ENCODE measurements at places on chromosomes 7 and 10.

- no peak for DNase-seq
These were observed at the start of gene GIMAP7 for GRCh38 chr7:150514748-150515222. TSS of gene GIMAP7 (plus strand) at chr7:150514872. CDS start at chr7:150519975, 5,103 bp downstream.

DNA sequence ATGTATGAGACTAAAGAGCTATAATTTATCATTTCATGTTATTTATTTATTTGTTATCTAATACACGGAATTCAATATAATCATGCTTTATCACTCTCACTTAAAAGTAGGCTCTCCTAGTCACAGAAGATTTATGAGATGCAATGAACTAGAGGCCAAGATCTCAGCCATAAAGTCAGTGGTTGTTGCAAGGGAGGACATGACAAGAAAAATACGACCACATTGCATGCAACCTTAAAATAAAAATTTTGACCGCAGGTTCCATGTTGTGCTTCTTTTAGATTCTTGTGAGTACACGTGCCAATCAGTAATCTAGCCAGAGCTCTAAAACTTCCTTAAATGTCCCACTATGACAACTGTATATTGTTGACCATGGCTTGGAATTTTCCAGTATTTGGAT is 75.9 kb upstream of the SP8 start:
- DNase-seq = no peak

GRCh38 chr7:19587291-19587690 is 121.5 kb downstream of the POLR1F start:
- no peak for DNase-seq

DNA sequence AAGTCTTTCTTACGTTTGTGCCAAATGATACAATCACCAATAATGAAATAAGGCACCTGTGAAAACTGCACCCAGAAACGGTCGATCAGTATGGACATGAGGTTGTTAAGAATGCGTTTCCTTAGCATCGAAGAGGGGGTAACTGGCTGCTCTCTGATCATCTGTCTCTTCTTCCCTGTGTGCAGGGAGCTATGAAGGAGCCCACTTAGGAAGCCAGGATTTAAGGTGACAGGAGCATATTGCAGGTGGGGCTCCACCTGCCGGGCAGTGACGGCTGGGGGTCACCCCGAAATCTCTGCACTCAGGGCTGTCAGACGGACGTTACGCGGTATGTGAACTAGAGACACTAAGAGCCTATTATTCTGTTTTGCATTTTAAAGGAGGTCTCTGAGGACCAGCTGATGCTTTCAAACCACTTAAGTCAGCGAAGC is 64.5 kb downstream of the CARD11 start:
- no peak for DNase-seq

GRCh38 chr10:42942279-42942950 is 134.5 kb upstream of the RET start:
- no peak for DNase-seq

GRCh38 chr7:55052741-55053427 is 34.1 kb downstream of the EGFR start:
- no peak for DNase-seq

DNA sequence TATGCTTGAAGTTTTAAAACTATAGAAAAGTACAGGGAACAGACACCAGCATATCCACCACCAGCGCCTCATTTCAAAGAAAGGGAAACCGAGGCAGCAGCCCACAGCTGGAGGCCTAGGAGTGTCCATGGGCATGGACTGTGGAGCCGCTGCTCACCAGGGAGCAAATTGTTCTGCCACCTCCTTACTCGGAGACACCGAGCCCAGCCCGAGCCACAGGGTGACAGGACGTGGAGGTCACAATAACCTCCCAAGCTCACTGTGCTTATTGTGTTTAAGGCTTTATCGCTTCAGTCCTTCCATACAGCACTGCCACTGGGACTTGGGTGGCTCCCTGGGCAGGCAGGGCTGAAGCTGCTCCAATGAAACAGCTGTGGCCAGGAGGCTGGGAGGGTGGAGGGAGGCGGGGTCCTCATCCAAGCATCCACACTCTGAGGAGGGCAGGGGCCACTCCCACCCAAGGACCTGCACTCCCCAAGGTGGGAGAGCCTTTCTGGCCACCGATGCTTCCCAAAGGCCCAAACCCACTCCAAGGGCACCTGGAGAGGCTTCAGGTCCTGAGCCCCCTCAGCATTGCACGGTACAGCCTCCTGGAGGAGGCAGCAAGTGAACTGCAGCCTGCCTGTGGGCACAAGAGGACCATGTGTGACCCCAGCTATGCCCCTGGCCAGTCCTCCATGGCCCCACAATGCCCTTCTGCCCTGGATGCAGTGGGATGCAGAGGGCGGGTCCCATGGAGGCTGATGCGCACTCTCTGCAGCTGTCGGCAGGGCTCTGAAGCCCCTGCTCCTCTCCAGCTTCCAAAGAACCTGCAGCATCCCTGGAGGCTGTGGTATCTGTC is 38.7 kb upstream of the RET start:
- no peak for DNase-seq

GRCh38 chr7:111092406-111093236 is 1.7 kb downstream of the LRRN3 start:
- no peak for DNase-seq

- DNase-seq = no peak
These were observed 103.7 kb downstream of the HIP1 start for GRCh38 chr7:75635036-75635435.

GRCh38 chr7:18573410-18574234 is 78.1 kb downstream of the HDAC9 start:
- DNase-seq = no peak

GRCh38 chr7:77565917-77566316 is 28.8 kb downstream of the PTPN12 start:
- DNase-seq = peak; percentile 60

- DNase-seq = no peak
These were observed 191.0 kb downstream of the EVX1 start for GRCh38 chr7:27433581-27433980.

DNA sequence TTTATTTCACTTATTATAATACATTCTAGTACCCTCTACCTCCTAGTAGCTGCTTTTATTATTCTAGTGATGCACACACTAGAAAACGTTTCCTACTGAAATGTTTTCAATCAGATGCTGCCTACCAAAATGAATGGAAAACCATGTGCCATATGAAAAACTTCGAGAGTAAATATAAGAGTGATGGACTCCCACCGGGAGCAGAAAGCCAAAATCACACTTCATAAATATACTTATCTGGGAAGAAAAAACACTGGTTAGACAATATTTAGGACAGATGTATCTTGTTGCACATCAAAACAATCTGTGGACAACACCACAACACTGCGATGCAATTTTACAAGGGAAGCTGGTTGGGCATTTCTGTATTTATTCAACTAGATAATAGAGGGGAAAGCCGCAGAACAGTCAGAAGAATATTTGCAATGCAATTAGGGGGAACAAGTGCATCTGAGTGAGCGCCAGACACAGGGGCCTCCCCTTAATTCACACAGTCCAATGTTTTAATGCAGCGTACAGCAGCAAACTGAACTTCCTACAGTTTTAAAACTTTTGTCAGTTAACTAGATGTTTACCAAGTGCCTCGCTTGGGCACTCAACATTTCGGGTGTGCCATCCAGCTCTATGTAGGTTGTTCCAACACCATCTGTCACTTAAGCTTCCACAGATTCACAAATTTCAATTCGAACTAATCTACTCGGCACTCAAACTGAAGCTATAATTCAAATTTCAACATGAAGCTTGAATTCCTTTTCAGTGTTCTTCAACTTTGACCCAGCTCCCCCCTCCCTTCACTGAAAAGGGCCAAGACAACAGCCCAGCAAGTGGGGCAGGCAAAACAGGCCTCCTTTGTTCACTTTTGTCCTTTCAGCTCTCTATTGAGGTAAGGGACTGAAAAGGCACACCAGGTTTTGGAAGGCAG is 7.4 kb downstream of the NRCAM start:
- no peak for DNase-seq

- peak; percentile 42 for DNase-seq
These were observed 14.6 kb downstream of the LRRC17 start for GRCh38 chr7:102927312-102927933.

DNA sequence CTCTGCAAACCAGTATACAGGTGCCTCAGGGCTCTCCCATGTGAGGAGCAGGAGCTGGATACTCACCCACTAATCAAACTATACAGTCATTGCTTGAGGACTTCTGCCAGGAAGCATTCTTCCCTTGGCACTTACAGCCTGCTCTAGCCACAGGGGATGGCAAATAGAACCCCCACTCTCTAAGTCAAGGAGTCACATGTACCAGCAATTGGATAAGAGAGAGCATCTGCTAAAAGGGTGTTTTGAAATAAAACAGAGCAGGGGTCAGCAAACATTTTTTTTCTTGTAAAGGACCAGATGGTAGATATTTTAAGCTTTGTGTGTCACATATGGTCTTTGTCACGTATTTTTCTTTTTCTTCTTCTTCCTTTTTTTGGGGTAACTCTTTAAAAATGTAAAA is 865.2 kb upstream of the GHITM start:
- DNase-seq = no peak

GRCh38 chr10:13001041-13001886 is at the start of gene CCDC3:
TSS of gene CCDC3 (minus strand) at chr10:13001713. CDS start at chr10:13001570, 143 bp downstream.
- peak; percentile 25 for DNase-seq

- DNase-seq = no peak
These were observed 13.4 kb downstream of the DPCD start for GRCh38 chr10:101601541-101601940.

- no peak for DNase-seq
These were observed 12.9 kb upstream of the HOXA13 start for GRCh38 chr7:27212497-27213432.

DNA sequence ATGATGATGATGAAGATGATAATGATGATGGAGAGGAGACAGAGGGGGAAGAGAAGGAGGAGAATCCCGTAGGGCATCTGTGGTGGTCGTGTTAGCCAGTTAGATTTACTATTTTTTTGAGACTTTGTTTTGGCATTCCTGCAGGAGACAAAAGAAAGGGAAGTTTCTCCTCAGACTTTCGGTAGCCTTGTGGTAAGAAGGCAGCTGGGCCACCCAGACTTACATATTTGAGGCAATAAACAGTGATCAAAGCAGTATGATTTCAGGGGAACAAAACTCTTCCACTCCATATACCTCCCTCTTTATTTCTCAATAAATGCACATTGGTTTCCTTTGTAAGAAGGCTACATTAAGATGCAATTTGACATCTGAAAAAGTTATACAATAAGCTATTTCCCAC is 32.4 kb upstream of the BICC1 start:
- no peak for DNase-seq

GRCh38 chr10:25851548-25851947 is 82.5 kb upstream of the MYO3A start:
- DNase-seq = no peak

DNA sequence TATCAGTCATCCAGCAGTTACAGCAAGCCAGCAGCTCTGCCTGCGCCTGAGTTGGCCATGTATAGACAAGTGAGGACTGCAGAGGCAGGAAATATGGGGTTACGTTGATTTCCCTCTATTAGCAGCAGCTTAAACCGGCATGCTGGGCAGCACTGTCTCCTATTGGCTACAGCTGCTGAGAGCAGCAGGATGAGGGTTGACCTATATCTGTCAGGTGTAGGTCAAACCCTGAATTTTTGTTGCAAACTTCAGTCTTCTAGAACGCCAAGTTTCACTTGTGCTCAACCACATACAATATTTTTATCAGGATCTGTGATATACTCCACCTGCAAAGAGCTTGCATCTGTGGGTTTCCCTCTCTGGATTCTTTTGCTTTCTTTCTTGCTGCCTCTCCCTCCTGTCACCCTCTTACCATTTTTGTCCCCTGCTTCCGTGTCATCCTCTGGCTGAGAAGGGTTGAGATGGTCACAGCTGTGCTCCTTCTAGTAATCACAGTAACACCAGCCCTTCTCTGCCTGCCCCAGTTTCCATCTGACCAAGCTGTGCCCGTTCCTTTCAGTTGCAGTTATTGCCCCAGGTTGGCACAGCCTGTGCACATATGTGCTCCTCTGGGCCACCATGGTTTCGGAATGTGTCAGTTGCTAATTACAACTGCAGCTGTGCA is 23.8 kb upstream of the GLCCI1 start:
- no peak for DNase-seq

GRCh38 chr10:63718006-63718405 is 196.8 kb downstream of the REEP3 start:
- no peak for DNase-seq

GRCh38 chr7:47444376-47445098 is 137.4 kb downstream of the TNS3 start:
- DNase-seq = peak; percentile 49

DNA sequence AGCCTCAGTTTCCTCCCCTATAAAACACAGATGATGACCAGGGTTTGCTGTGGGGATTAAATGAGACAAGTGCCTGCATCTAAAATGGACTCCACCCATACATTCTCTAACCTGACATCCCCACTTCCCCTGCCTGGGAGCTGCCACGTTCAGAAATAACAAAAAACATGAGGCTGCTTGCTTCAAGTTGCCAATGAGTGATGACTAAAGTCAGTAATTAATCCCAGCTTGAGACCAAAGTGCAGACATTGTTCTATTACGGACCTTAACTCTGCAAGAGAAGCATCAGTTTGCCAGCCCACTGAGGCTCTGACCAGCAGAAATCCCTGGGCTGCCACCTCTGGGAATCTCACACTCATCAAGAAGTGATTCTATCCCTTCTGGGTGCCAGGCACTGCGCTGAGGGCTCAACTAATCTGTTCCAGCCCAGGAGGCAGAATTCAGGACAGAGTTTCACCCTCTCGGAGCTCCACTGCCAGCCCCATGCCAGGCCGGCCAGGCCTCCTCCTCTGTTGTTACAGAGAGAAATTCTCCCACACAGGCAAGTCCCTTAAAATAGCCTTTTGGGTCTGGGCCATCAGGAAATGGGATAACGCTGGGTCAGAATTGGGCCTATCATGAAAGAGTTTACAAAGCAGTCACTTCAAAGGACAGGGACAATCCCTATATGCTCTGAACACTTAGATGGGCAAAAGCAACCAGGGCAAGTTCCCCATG is 11.4 kb downstream of the SH3PXD2A start:
- peak; percentile 80 for DNase-seq

DNA sequence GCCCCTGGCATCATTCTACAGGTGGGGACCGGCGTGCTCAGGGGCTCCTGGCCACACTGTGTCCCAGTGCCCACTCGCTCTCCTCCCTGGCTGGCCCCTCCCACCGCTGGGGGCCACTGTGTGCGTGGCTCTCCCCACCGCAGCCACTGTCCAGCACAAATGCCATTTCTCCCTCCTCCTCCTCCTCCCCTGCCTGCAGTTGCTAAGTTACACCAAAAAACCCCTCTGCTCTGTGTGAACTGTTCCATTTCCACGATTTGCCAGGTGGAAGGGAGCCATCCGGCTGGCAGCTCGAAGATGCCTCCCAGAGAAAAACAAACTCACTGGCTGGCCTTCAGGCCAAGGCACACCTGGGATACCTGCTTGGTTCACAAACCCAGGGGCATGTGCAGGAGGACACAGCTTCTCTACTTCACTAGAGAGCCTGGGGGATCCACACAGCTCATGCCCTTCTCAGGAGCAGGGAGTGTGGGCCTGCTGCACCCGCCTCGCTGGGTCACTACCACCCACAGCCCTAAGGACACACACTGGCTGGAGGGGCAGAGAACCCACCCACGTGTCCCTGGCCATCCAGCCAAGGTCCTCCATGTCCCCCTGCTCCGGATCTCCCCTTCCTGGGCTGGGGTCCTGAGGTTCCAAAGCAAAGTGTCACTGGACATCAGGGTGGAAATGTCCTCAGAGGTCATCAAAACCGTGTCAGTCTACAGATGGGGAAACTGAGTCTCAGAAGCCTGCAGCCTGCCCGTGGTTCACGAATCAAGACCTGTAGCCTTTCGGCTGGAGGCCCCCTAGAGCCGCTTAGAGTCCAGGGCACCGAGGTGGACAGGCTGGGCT is 1.7 kb downstream of the RASGEF1A start:
- peak; percentile 9 for DNase-seq
